A549 treated with GW870086 at 1 μM for 4 hours (cell line): ENCODE measurements at places on chromosomes 1 and 21. TPM values are rescaled to one million over a fixed set of nuclear protein-coding genes. Genes with fewer than 3 reads are reported as not detected.

TOE1 gene
- 12.5 to 13.6 TPM (median 12.9 TPM) in 5 replicates for total RNA-seq

F13B gene
- total RNA-seq: 0.06 to 0.09 TPM (median 0.08 TPM) in 3 of 5 replicates, not detected in the others

DENND2D gene
- 1.2 to 1.5 TPM (median 1.4 TPM) in 5 replicates for total RNA-seq

ZMYND12 gene
- total RNA-seq: 0.37 to 0.49 TPM (median 0.40 TPM) in 4 of 5 replicates, not detected in the other

NMNAT1 gene
- total RNA-seq: 1.9 to 2.6 TPM (median 2.2 TPM) in 5 replicates

NFIA gene
- 4.3 to 9.2 TPM (median 7.7 TPM) in 5 replicates for total RNA-seq

BATF3 gene
- 27.0 to 40.0 TPM (median 38.1 TPM) in 5 replicates for total RNA-seq

TRIM67 gene
- 0.09 to 0.23 TPM (median 0.13 TPM) in 5 replicates for total RNA-seq

ADAMTSL4 gene
- 3.1 to 7.2 TPM (median 5.2 TPM) in 5 replicates for total RNA-seq

SPRR2F gene
- not detected in 5 replicates for total RNA-seq

CTXND2 gene
- total RNA-seq: not detected in 5 replicates

VCAM1 gene
- total RNA-seq: not detected in 5 replicates

RXFP4 gene
- not detected in 5 replicates for total RNA-seq

PTPN22 gene
- total RNA-seq: not detected in 5 replicates

ITLN2 gene
- 0.30 to 0.93 TPM (median 0.57 TPM) in 5 replicates for total RNA-seq

PLA2G2F gene
- not detected in 5 replicates for total RNA-seq

FBXO2 gene
- total RNA-seq: 6.3 to 9.6 TPM (median 9.2 TPM) in 5 replicates

LRRC39 gene
- 0.10 TPM in 1 of 5 replicates, not detected in the others for total RNA-seq
